ENCODE measurements at places on chromosomes 12 and 14.

- no peak for DNase-seq
Measured at GRCh38 chr12:82474798-82475184, 116.5 kb downstream of the METTL25 start.

DNA sequence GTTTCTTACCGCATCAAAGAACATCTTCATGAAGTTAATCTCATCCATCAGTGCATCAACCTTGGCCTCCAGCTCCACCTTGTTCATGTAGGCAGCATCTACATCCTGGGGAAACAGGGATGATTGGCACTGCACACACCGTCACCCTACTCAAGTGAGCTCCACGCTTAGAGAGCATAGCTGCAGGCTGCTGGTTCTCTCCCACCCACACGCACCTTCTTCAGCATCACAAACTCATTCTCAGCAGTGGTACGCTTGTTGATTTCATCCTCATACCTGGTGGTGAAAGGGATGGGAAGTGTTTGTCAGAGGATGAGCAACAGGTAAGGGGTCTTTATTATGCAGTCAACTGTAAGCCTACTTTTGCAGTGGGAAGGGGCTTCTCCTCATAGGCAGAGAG lies 2.3 kb downstream of the KRT5 start:
- no peak for DNase-seq

GRCh38 chr14:59638885-59639284 lies 62.3 kb upstream of the CCDC175 start:
- no peak for DNase-seq

- no peak for DNase-seq
Measured at GRCh38 chr12:11868027-11868426, 202.7 kb upstream of the BCL2L14 start.

DNA sequence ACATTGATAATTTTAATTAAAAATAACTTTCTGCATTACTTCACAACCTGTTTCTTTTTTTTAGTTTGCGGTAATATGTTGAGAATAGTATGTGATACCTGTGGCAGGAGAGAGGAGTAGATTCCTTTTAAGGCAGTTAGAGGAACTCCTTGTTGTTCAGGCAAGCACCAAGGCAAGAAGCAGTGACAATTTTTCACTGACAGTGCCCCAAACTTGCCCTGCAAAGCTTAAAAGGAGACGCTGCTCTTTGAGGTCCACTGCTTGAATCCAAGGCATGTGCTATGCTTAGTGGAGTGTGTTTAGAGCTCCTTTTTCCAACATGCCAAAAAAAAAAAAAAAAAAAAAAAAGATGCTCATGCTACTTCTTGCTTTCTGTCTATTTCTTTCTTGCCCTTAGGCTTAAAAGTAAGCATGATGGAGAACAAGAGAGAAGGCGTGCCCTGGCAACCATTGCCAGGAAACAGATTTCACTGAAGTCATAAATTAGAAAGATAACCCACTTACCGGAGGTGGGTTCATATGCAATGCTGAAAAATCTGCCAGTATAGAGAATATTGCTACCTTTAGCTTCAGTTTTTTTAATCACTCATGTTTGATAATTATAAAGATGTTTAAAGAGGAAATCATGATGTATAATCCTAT lies 58.3 kb upstream of the DYRK2 start:
- no peak for DNase-seq

DNA sequence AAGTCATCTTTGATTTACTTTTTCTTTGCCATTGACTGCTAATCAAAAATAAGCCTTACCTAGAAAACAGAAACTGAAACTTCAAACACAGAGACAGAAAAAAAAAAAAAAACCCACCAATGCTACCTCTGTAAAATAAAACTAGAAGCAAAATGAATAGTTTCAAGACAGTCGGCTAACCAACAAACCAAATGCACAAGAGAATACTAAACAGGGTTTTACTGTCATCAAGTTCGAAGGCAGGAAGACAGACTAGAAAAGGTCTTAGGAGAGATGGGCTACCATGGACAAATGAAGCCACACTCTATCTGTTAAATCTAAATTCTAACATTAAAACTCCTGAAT lies 59.5 kb downstream of the SEL1L start:
- DNase-seq: no peak

GRCh38 chr12:78099806-78100205 lies 269.1 kb downstream of the NAV3 start:
- peak; percentile 76 for DNase-seq

GRCh38 chr12:53499266-53500141 lies at the start of gene MAP3K12:
Gene MAP3K12, minus strand, starts transcription at chr12:53499458. Its CDS starts 12,067 bp downstream, at chr12:53487391.
- DNase-seq: no peak

GRCh38 chr14:57380935-57381334 lies 9.5 kb upstream of the NAA30 start:
- DNase-seq: no peak

DNA sequence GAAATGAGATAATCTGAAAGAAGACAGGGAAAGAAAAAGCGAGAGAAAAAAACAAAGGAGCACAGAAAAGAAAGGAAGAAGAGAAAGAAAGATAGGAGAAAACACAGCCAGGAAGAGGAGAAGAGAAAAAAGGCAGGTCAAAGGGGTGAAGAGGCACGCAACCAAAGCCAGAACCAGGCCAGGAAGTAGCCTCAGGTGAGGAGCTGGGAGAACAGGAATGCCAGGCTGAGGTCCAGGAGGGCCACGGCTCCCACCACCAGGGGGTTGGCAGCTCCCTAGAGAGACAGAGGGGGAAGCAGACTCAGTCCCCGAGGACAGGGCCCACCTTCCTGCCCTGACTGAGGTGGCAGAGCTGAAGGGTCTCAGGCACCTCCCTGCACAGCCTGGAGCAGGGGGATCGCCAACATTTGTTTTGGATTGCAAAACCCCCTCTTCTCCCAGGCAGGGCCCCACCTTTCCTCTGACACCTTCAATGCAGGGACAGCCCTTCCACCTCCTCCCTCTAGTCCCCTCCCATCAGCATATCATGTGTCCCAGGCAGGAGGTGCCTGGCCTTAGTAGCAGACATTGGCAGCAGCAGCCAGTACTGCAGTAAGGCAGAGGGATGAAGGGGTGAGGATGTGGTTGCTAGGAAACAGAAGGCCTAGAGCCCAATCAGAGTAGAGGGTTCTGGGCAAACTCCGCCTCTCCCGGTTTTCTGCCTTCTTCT lies 2.0 kb upstream of the AP1G2 start:
- DNase-seq: no peak

DNA sequence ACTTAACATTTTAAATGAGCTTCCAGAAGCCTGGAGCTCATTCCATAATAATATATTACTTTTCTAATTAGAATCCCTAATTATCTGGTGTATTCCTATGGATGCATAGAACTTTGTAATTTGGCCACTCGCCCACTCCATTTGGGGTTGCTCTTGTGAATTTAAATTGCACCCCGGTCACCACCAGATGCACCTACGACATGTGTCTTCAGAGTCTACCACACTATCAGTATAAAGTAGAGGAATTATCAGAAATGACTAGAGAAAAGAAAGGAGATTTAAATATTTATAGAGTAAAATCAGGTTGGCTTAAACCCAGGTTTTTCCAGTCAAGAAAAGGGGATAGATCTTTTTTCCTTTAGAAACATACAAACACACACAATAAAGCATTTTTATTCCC lies 145.8 kb upstream of the DCN start:
- DNase-seq: no peak

- no peak for DNase-seq
Measured at GRCh38 chr14:36791402-36791801, 129.7 kb downstream of the PAX9 start.

GRCh38 chr14:74469548-74470518 lies 23.3 kb downstream of the NPC2 start:
- DNase-seq: no peak

GRCh38 chr12:3597526-3598210 lies 106.7 kb downstream of the PRMT8 start:
- DNase-seq: no peak

GRCh38 chr12:77678621-77679020 lies 152.1 kb upstream of the NAV3 start:
- no peak for DNase-seq

GRCh38 chr12:66633676-66634075 lies 45.2 kb downstream of the GRIP1 start:
- no peak for DNase-seq

GRCh38 chr12:25929142-25929541 lies 29.3 kb upstream of the RASSF8 start:
- no peak for DNase-seq

GRCh38 chr14:72516936-72517700 lies 376.8 kb downstream of the DPF3 start:
- DNase-seq: peak; percentile 17

GRCh38 chr14:95667249-95667693 lies 19.0 kb upstream of the TCL1B start:
- DNase-seq: no peak

GRCh38 chr14:60304509-60304908 lies 55.5 kb downstream of the PPM1A start:
- DNase-seq: no peak

- no peak for DNase-seq
Measured at GRCh38 chr14:22547948-22548750, 40.9 kb downstream of the DAD1 start.

- no peak for DNase-seq
Measured at GRCh38 chr14:59240356-59240755, 51.9 kb downstream of the DAAM1 start.

- no peak for DNase-seq
Measured at GRCh38 chr14:74965486-74966153, 10.2 kb upstream of the PGF start.

DNA sequence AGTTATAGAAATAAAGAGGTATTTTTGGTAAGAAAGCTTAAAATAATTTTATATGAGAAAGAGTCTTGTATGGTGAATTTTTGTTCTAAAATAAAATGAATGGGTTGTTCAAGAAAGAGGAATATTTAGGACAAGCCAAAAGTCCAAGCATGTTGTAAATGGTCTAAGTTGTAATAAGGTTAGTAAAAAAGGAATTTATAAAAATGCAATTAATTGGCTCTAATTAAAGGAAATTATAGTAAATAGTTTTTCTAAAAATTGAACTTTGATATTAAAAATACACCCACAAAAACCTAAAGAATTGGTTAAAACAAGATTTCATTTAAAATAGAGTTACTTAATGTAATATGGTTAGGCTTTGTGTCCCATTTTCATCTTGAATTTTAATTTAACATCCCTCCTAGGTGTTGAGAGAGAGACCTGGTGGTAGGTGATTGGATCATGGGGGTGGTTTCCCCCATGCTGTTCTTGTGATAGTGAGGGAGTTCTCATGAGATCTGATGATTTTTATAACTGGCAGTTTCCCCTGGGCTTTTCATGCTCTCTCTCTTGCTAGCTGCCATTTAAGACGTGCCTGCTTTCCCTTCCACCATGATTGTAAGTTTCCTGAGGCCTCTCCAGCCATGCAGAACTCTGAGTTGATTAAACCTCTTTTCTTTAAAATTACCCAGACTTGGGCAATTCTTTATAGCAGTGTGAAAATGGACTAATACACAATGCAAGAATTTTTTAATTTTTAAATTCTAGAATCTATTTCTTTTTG lies 13.0 kb downstream of the SLC22A17 start:
- no peak for DNase-seq

DNA sequence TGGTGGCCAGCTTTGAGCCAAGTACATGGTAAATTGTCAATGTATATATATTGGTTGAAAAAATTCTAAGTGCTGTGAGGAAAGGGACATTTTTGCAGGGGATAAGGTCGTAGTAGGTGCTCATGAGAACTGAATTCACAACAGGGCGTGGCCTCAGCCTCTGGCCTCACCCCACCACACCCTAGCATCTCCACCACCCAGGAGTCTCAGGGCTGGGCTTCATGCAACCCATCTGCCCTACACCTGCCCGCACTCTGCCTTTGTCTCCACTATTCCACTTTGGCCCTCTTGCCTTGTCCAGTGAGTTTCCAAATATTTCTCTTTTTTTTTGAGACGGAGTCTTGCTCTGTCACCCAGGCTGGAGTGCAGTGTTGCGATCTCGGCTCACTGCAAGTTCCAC lies 22.1 kb upstream of the AQP2 start:
- no peak for DNase-seq

DNA sequence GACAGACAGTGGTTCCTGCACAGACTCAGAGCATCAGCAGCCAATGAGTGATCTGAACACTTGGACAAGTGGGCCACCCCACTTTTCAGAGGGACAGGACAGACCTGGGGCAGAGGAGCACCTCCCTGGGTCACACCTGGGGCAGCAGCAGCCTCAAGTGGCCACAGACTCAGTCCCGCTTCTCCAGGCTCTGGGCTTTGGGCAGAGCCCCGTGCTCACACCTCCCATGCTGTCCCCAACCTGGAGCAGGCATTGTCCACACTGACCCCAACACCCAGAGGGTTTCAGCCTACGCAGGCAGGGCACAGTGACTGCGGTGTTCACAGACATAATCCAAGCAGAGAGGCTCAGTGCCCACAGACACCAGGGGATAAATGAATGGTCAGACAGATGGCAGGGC lies 135.5 kb upstream of the SFSWAP start:
- DNase-seq: no peak

DNA sequence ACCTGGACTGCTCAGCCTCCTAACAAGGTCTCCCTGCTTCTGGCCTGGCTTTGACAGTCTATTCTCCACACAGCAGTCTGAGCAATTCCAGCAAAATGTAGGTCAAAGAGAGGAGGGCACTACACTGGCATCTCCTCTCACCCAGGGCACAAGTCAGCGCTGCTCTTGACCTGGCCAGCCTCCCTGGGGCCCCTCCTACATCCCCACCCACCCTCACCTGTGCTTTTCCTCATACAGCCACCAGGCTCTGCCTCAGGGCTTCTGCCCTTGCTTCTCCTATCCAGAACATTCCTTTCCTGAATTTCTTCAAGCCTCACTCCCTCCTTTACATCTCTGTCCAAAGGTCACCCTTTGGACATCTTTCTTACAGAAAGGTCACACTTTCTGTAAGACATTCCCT lies 33.7 kb downstream of the GALNT4 start:
- no peak for DNase-seq

- no peak for DNase-seq
Measured at GRCh38 chr14:103629503-103630121, 601 bp downstream of the KLC1 start.

All from LNCaP clone FGC (cell line).